ENCODE measurements at places on chromosomes 13 and 19.
A peak's percentile ranks its signal among the peaks of the same experiment; 100 is the strongest.

DNA sequence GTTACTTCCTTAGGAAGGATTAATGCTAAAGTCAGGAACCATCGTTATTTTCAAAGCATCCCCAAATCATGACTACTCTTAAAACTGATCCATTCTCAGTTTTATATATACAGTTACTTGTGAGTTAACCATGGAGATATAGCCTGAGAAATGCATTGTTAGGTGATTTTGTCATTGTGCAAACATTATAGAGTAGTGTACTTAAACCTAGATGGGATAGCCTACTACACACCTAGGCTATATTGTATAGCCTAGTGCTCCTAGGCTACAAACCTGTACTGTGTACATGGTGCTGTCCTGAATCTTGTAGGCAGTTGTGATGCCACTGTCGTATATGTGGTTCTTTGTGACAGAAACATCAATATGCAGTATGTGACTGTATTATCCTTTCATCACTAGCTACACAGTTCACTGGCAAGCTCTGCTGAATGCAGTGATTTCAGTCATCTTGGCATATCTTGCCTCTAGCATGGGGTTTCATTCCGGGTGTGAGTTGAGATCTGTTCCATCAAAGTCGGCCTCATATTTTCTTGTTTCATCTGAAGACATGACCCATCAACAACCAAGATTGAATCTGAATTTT is 45.3 kb downstream of the CDK8 start:
- DNase-seq = no peak

- no peak for DNase-seq
Observed at GRCh38 chr13:113756441-113757097, 2.5 kb upstream of the TMEM255B start.

DNA sequence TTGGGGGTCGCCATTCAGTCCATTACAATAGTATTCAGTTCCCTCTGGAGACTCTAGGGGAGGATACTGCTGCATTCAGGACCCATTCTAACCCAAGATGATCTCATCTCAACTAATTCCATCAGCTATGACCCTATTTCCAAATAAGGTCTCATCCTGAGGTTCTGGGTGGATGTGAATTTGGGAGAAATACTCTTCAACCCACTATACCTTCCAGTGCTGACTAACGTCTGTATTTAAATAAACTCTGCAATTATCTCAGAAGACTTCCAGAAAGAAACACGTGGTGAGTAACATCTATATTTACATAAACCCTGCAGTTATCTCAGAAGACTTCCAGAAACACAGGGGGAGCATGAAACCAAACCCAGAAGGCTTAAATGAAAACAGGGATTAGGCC is 1300.7 kb downstream of the PCDH9 start:
- DNase-seq = no peak

GRCh38 chr13:49657241-49657641 is 28.9 kb downstream of the ARL11 start:
- no peak for DNase-seq

DNA sequence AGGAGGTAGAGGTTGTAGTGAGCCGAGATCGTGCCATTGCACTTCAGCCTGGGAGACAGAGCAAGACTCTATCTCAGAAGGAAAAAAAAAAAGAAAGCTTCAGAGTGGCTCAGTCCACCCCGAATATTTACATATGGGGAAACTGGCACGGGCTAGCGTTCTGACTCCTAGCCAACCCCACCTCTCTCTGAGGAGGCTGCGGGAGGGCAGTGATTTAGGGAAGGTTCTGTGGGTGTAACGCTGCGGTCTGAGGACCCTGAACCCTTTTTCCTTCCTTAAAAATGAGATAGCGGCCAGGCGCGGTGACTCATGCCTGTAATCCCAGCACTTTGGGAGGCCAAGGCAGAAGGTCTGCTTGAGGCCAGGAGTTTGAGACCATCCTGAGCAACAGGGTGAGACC is 5.0 kb downstream of the LRRC25 start:
- no peak for DNase-seq

DNA sequence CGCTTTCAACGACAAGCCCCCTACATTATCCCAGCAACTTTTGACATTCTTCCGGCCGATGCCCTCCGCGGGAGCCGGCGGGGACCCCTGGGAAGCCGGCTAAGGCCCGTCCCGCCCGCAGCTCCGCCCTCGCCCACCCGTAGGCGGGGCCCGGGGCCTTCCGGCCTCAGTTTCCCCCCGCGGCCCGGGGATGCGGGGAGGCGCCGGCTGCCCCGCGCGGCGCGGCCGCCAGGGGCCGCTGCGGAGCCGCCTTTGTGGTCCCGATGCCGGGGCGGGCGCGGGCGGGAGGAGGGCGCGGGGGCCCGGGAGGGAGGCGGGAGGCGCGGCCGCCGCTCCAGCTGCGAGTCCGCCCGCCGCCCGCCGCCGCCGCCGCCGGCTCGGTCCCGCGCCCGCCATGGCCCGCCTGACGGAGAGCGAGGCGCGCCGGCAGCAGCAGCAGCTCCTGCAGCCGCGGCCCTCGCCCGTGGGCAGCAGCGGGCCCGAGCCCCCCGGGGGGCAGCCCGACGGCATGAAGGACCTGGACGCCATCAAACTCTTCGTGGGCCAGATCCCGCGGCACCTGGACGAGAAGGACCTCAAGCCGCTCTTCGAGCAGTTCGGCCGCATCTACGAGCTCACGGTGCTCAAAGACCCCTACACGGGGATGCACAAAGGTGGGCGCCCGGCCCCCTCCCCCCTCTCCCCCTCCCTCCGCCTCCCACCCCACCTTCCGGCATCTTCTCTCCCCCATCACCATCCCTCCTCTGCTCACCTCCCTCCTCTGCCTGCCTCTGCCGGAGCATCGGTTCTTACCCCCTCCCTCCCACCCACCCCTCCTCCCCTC is at the start of gene CELF5:
Gene CELF5 (plus strand): TSS at position 316 of the 823 bp plus-strand sequence. CDS start 79 bp downstream, at position 395.
- peak; percentile 13 for DNase-seq

DNA sequence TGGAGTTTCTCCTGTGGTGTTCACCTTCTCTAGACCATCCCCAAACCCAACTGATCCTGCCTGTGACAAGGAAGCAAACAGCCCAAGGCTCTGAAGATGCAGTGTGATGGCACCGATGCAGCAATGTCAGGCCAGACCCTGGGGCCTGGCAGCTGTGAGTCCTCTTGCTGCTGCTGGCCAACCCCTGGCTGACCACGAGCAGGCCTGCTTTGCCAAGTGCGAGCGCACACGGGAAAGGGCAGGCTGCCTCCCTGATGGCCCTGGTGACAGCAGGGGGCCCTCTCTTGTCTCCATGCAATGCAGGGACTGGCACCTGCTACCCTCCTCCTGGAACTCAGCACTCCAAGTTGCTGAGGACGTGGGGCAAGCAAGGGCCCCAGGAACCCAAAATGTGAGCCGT is 5.4 kb upstream of the VSTM2B start:
- no peak for DNase-seq

DNA sequence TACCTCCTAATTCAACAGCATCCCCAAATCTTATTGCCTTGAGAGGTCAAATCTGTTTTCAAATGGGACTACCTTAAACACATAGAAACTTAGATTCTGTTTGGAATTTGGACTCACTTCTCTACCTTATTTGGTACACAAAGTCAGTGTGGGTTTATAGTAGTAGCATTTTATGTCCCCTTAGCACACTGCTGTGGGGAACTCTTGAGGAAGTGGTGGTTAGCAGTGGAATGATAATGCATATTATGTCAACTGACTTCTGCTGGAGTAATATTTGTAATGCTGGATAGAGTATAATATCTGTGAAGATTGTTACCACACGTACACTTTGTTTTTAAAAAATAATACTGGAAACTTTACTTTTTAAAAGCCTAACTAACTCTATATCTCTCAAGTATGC is 386.3 kb downstream of the NDFIP2 start:
- no peak for DNase-seq
